Activated T-cell treated with anti-CD3 and anti-CD28 coated beads, Interleukin-2, amount 50 U/mL, for 72 hours (primary cell): ENCODE measurements at places on chromosomes 6 and 20. TPM values are rescaled to one million over a fixed set of nuclear protein-coding genes. Genes with fewer than 3 reads are reported as not detected.

DNA sequence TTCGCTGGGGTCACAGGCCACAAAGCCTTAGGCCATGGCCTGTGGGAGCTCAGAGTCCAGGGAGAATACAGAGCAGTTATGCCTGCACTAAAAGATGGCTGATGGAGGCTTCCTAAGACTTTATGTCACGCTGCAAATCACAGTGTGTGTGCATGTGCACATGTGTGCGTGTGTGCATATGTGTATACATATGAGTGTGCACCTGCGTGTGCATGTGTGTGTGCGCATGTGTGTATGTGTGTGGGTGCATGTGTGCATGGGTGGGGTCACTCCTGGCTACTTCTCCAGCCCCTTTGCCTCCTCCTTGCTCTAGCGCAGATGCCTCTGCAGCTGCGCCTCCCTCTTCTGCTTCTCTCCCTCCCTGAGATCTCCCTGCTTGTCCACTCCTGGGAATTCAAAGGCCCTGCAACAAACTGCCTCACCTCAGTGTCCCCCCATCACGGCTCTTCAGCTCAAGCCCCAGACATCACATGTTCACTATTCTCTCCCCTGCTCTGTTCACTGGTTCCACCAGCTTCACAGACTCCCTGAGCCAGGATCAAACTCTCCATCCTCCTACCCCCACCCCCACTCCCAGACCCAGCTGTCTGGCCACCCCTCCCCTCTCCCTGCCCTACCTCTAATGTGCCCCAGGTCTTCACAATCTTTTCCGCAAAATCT lies 84.4 kb upstream of the NNAT start:
- no peaks in the 10 kb centered on the region for H3K27me3 ChIP-seq
- H3K4me1 ChIP-seq, result no peaks in the 10 kb centered on the region
- no peak overlapping the region for H3K4me3 ChIP-seq
- no peaks in the 10 kb centered on the region for H3K36me3 ChIP-seq
- DNase-seq, result no peak

- H3K4me1 ChIP-seq, result no peaks in the 10 kb centered on the region
- no peak overlapping the region for H3K27ac ChIP-seq
- H3K27me3 ChIP-seq, result no peaks in the 10 kb centered on the region
- no peak overlapping the region for H3K4me3 ChIP-seq
- DNase-seq, result no peak
These were observed 166.6 kb upstream of the AKAP12 start for GRCh38 chr6:151073146-151073545.

- H3K36me3 ChIP-seq, result no peaks in the 10 kb centered on the region
- no peak overlapping the region for H3K4me3 ChIP-seq
- peaks cover 10% of the 10 kb centered on the region for H3K4me1 ChIP-seq
- DNase-seq, result no peak
These were observed 267.7 kb downstream of the FARS2 start for GRCh38 chr6:5529015-5529414.

The DZANK1 gene
- 3.1 TPM for total RNA-seq

The TRAPPC3L gene
- total RNA-seq, result not detected

The IL17A gene
- total RNA-seq, result 0.22 TPM

The ZDHHC14 gene
- total RNA-seq, result 10.3 TPM

The CGA gene
- total RNA-seq, result not detected
